ENCODE measurements at places on chromosomes 3 and 15.
A peak's percentile ranks its signal among the peaks of the same experiment; 100 is the strongest.

DNA sequence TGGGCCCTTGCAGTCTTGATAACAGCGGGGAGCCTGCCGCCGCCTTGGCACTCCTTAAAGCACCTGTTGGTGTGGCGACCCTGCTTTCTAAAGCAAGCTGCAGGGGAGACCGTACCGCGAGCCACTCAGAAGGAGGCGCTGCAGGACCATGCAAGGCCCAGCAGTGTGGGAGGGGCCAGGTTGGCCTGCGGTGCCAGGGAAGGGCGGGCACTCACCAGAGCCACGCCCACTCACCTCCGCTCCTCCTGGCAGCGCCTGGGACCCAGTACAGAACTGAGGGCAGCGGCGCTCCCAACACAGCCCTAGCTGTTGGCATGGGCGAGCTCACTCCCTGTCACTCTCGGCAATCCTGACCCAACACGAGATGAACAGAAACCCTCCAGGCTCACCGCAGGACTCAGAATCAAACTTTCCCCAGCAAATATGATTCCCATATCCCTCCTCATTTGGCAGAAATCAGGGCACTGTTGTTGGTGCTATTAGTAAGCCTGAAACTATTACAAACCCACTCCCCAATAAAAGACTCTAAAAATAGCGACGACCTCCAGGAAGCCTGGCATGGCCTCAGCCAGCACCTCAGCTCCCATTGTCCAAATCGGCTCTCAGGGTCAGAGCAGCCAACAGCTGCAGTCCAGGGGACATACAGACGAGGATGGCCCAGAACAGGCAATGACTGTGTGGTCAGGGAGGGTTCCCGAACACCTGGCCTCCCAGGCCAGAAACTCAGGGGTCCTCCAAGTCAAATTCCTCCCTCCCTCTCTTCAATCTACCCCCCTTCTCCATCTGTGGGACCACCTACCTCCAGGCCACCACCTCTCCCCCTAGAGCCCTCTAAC lies 77.2 kb downstream of the TBC1D2B start:
- peak; percentile 28 for DNase-seq

GRCh38 chr3:48129921-48130320 lies 58.3 kb downstream of the CDC25A start:
- DNase-seq: peak; percentile 26

DNA sequence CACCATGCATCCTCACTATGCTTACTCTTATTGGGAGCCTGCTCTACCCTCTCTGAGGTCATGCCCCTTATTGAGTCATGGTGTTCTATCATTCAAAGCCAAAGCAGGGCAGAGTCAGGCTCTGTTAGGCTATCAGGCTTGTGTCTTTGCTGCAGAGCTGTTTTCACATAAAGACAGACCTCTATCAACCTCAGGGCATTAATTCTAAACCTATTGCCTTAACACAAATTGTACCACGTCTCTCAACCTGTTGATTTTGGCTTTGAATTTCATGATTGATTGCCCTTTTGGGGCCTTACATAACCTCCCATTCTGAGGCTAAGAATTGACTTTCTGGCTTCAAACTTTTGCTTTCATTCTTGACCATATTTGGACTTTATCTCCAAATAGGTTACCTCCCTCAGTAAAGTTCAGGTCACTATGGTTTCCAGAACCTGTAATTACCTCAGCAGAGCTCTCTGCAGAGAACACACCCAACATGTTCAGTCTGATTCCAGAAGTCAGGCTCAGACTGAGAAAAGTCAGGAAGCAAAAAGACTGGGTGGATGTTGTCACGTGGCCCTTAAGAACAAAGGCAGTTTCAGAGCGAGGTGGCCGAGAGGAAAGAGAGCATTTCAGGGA lies 221.4 kb upstream of the NANOGP8 start:
- peak; percentile 38 for DNase-seq

DNA sequence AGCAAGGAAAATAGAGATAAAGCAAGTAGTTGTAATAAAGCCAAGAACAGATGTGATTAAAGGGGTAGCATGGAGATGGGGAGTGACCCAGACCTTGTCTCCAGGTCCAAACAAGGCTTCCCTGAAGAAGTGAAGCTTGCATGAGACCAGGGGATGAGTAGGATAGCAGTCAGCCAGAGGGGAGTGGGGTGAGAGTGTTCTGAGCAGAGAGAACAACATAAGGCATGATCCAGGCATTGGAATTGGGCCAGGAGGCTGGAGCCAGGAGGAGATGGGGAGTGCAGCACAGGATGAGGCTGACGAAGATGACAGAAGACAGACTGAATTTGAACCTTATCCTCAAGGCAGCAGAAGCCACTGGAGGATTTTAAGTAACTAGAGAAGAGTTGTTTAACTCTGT lies 7.2 kb downstream of the TMOD2 start:
- peak; percentile 64 for DNase-seq

GRCh38 chr3:64267721-64268604 lies 42.7 kb upstream of the PRICKLE2 start:
- DNase-seq: peak; percentile 84

DNA sequence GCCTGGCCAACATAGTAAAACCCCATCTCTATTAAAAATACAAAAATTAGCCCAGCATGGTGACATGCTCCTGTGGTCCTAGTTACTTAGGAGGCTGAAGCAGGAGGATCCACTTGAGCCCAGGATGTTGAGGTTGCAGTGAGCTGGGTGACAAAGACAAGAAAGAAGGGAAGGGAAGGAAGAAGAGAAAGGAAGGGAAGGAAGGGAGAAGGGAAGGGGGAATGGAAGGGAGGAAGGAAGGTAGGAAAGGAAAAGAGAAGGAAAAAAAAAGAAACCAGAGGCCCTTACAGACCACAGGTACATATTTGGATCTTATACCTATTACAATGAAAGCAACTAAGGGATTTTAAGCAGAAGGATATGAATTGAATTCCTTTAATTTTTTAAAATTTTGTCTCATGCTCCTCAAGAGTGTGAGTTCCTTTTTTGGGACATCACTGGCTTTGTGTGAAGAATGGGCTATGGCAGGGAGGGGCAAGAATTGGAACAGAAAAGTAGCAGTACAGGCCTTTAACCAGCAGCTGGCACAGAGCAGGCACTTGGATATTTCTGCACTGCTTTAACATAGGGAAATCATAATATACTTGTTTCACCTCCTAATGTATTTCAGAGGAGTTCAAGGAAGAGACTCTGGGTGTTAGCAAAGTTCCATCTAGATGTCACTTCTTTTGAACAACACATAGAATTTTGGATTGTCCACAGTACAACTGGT lies 7.9 kb downstream of the RAB27A start:
- DNase-seq: no peak
